ENCODE measurements at places on chromosomes 1 and 21.
A peak's percentile ranks its signal among the peaks of the same experiment; 100 is the strongest.

- DNase-seq = no peak
These were observed 156.5 kb downstream of the SLC45A1 start for GRCh38 chr1:8474369-8474768.

GRCh38 chr1:119702384-119702783 is 9.3 kb upstream of the PHGDH start:
- DNase-seq = no peak

- no peak for DNase-seq
These were observed 72.7 kb upstream of the F3 start for GRCh38 chr1:94614168-94614815.

DNA sequence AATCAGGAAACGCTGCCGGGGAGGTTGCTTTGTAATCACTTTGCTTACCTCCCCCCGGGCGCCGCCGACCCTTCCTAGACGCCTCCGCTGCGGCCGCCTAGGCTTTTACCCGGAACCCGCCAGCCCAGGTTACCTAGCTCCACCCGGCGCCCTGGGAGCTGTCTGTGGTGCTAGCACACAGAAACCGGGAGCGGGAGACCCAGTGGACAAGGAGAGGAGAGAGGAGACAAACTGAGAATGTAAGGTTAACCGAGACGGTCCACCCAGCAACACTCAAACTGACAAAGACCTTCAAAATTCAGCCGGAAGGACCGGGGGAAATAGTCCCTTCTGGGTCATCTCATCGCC is 9.8 kb downstream of the BARHL2 start:
- peak; percentile 45 for DNase-seq

GRCh38 chr21:42220138-42220701 is 1.3 kb downstream of the ABCG1 start:
- DNase-seq = peak; percentile 70

- DNase-seq = peak; percentile 39
These were observed 43.0 kb upstream of the PSEN2 start for GRCh38 chr1:226827458-226827857.

- peak; percentile 58 for DNase-seq
These were observed 855 bp upstream of the IVNS1ABP start for GRCh38 chr1:185317886-185318310.

- no peak for DNase-seq
These were observed 21.6 kb upstream of the SLAMF6 start for GRCh38 chr1:160544647-160545046.

- no peak for DNase-seq
These were observed 10.9 kb upstream of the SSBP3 start for GRCh38 chr1:54417123-54417522.

GRCh38 chr1:202624781-202625108 is 85.5 kb downstream of the SYT2 start:
- no peak for DNase-seq

DNA sequence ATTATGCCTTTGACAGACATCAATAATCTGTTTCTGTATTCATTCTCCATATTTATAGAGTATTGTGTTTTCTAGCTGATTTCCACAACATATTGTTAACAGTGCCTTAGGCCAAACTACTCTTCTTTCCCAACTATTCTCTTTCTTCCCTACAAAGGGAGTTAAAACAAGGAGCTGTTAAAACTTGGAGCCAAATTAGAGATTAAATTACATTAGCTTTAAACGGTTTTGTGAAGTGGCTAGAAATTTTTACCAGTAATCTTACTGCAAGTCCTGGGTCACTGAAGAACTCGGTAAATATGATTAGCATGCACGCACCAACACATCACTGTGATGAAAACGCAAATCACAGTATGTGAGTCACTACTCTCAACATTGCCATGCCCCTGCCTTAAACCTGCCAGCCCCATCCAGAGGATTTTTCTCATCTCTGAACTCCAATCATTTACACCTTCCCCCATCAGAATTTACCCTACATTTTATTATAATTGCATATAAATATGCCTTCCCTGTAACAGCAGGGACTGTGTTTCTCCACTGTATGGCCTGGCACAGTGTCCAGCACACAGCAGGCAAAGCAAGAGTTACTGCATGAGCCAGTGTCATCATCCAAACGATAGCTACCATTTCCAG is 1.5 kb upstream of the PRDX6 start:
- DNase-seq = no peak

DNA sequence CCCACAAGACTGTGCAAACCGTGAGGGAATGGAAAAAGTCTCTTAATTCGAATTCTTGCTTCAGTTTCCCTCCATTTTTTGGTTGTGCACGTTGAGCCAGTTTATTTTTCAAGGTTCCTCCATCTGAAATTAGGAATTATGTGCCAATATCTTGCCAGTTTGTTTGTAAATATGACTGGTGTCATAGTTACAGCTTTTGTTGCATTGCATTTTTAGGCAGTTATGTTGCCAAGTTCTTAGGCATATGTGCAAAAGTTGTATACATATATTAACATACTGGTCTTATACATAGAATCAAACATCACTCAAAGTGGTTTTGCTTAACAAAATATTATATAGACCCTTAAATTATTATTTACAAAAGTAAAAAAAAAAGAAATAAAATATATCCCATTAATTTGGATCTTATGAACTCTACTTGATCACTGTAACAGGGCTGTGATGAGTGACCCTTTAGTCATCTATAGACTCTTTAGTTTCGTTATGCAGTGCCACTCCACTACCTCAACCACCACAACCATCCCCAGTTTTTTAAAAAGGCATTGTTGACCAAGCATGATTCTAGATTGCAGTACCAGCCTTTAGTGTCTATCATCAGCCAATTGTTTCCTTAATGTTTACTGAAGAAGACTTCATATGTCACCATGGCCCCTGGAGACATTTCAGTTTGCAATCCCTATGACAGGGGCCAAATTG is 20.9 kb upstream of the DYNLT5 start:
- no peak for DNase-seq

GRCh38 chr1:53162621-53163020 is 20.2 kb upstream of the SLC1A7 start:
- DNase-seq = no peak

DNA sequence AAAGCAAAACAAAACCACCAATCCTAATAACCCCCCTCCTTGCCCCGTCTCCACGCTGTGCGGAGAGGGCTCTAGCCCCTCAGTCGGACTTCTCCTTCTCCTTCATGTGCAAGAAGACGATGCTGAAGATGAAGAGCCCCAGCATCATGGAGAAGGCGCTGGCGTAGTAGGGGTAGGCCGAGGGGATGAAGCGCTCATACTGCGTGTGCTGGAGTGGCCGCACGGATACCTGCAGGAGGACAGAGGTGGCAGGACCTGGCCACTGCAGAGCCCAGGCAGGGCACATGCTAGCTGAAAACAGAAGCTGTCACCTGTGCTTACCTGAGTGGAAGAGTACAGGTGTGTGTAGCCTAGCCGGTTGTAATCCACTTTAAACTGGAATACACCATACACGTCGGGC is 8.9 kb downstream of the DDOST start:
- no peak for DNase-seq

DNA sequence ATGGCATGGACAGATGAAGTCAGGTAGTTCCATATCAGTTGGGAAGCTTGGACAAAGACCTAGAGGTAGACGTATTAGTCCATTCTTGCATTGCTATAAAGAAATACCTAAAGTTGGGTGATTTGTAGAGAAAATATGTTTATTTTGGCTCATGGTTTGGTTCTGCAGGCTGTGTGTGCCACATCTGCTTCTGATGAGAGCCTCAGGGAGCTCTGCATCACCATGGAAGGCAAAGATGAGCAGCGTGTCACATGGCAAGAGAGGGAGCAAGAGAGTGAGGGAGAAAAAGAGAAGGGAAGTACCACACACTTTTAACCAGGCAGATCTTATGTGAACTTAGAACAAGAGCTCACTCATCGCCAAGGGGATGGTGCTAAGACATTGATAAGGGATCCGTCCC is 9.0 kb downstream of the TSACC start:
- no peak for DNase-seq

DNA sequence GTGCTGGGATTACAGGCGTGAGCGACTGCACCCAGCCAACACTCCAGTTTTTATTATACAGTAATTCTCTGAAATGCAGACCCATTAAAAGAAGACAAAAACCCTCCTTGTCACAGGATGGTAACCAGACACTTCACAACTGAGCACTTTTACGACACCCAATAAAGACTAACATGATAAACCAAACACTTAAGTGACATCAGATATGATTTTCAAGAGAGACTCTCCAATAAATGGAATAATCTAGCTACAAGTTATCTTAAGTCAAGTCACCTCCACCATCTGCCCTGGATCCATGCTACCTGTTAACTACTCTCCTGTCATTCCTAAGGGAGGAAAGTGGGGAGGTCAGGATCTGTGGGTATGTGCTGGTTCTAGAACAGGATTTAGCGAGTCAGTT is 5.6 kb downstream of the GNG12 start:
- DNase-seq = no peak

Data from GM13976 (cell line).